ENCODE measurements at places on chromosomes 13 and 19. TPM values are rescaled to one million over a fixed set of nuclear protein-coding genes. Genes with fewer than 3 reads are reported as not detected.

SBSN gene
- not detected for total RNA-seq

NLRP9 gene
- not detected for total RNA-seq

ZNF225 gene
- 4.9 TPM for total RNA-seq

KLC3 gene
- not detected for total RNA-seq

ZNF90 gene
- total RNA-seq = not detected

SHKBP1 gene
- total RNA-seq = 32.2 TPM

CLEC4M gene
- total RNA-seq = not detected

MIDN gene
- 30.6 TPM for total RNA-seq

METTL21C gene
- not detected for total RNA-seq

URAD gene
- not detected for total RNA-seq

KLK10 gene
- total RNA-seq = not detected

KLK4 gene
- not detected for total RNA-seq

SSC5D gene
- 2.1 TPM for total RNA-seq

HIF3A gene
- not detected for total RNA-seq

ZNF229 gene
- total RNA-seq = 6.2 TPM

SLC10A2 gene
- total RNA-seq = not detected

GRK1 gene
- not detected for total RNA-seq

NLRP11 gene
- not detected for total RNA-seq

ICAM5 gene
- total RNA-seq = 7.2 TPM

KIR3DL1 gene
- not detected for total RNA-seq

CYP2S1 gene
- not detected for total RNA-seq

EHD2 gene
- total RNA-seq = 97.9 TPM

DKKL1 gene
- total RNA-seq = 0.36 TPM

MAU2 gene
- 40.3 TPM for total RNA-seq

TMEM147 gene
- total RNA-seq = 124 TPM

C1QTNF9B gene
- total RNA-seq = not detected

URI1 gene
- total RNA-seq = 69.2 TPM

TEX29 gene
- total RNA-seq = not detected

GGN gene
- 0.59 TPM for total RNA-seq

C19orf67 gene
- not detected for total RNA-seq
